K562 (cell line): ENCODE measurements at places on chromosomes 16 and 17.
A peak's percentile ranks its signal among the peaks of the same experiment; 100 is the strongest.

GRCh38 chr16:15887283-15887682, 1.1 kb downstream of the CEP20 start:
- DNase-seq, result peak; percentile 40

DNA sequence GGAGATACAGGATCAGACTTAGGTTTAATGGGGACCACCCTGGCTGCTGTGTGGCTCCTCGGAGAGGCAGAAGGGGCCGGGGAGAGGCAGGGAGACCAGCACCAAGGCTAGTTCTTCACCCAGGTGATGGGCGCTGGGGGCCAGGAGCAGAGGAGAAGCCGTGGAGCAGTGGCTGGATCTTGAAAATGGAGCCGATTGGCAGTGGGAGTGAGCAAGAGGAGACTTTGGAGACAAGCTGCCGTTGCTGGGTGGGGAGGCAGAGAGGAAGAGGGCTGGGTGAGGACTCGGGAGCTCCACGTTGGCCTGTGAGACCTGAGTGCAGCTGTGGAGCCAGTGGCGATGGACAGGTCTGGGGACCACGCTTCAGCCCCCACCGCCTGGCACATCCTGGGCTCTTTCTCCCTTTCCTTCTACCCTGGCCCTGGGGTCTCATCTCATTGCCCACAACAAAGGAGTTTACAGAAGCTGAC, 9.0 kb downstream of the RAB11FIP4 start:
- no peak for DNase-seq

DNA sequence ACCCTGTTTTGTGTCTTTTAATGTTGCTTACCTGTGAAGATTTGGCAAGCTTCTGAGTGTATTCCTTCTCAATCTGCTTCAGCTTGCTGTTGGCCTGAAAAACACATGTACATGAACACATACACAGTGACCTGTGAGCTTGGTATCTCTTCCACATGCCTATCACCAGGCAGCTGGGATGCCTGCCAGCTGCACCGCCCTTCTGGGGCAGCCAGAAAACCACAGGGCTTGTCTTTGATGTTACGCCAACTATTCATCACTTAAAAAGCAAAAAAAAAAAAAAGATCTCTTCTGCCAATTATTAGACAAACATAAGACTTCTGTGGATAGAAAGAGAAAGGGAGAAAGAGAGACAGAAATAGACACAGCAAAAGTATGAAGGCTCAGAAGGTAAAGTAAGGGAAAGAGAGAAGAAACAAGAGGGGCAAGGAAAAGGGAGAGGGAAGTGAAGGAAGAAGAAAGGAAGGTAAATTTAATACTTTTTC, 189.2 kb upstream of the AXIN2 start:
- no peak for DNase-seq

GRCh38 chr16:1022466-1022865, 40.9 kb downstream of the SOX8 start:
- DNase-seq, result no peak

DNA sequence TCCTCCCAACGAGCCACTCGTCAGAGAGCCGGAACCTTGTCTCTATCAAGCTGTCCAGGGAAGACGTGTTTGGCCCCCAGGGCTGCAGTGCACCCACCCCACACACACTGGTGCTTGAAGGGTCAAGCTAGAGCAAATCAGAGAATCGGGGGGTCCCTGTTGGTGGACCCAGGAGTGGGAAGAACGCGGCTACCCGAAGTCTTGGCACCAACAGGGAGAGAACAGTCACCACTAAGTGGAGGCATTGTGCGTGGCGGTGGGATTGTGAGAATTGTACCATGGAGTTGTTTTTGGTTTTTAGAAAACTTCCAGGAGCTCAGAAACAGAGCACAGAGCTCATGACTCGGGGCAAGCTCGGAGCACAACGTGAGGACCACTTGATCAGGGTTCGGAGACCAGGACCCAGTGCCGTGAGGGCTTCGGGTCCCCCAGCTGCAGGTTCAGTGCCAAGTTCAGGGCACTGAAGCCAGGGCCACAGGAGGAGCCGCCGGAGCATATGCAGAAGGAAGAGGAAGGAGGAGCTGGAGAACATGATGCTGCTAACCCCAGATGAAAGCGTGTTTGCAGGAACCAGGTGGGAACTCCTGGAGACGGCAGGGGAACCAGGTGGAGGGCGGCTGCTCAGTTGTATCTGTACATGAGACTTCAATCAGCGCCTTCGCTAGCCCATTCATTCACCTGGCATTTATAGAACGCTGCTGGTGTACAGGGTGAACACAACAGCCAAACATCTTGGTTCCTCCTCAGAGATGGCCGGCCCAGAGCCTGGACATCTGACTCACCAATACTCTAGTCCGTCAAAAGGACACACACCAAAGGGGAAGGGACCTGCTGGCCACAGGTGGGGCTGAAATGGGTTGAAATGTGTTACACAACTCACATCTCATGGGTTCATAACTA, 42.8 kb downstream of the METRNL start:
- DNase-seq, result no peak

GRCh38 chr16:82456683-82457082, 170.1 kb upstream of the CDH13 start:
- DNase-seq, result peak; percentile 60

DNA sequence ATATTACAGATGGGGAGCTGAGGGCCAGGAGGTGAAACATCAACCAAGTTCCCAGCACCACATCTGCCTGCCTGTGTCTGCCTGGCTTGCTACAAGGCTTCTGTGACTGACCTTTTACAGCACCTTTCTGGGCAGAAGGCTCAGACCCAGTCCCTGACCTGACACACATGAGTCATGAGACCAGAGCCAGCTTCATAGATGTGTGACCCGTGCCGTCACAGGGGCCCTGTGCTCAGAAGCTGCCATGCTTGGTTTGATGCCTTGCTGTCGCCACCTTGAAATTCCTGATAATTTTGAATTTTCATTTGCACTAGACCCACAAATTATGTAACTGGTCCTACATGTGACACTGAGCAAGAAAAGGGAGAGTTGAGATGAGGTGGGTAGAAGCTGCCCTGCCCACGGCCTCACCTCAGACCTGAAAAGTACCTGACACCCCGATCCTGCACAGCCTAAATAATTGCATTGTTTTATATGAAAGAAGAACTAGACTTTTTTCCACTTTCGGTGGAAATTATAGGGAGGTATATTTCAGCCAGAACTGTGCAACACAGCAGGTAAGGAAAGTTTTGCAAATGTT, 13.3 kb upstream of the PECAM1 start:
- DNase-seq, result no peak

DNA sequence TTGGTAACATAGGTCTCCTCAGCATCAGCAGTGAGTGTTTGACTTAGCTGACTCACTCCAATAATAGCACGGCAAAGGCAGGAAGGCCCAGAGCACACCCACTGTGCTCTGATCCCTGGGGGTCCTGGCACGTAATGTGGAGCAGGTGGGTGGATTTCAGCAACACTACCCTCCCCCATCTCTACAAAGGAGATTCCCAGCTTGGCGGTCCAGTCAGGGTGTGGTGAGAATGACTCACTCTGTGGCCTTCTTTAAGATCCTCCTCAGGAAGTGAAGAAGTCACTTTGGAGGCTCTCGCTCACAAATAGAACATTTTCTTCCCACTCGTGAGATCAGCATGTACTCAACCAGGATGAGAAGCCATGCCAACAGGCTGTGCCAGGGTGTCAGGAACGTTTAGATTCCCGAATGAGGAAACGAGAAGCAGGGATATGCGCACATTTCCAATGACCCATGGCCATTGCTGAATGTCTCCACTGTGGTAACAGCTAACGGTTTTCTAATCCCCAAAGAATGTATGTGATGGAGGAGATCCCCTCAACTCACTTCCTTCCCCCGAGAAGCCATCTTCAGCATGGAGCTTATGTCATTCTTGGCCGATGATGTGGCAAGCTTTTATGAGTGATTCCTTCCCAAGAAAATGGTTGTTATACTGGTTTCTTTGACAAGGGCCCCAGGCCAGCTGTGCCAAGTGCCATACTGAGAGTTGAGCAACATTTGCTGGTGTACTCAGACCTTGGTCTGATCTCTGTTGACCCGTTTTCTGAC, 365.2 kb downstream of the C16orf95 start:
- DNase-seq, result no peak

- no peak for DNase-seq
These were observed 705.7 kb downstream of the MAF start for GRCh38 chr16:78894886-78895285.

DNA sequence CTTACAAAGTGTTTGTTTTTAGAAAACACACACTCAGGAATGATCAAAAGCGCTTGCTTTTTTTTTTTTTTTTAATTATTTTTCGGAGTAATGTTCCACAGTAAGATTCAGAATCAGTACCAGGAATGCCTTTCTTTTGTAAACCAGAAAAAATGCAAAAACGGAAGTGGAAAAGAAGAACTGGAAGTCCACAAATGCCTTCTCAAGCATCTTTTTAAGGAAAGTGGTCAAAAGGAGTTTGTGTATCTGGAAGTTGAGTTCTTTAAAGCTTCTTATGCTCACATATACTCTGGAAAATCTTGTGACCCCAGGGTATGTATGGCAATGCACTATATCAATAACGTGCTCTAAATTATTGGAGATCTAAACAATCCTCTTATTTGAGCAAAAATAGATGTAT, 126.0 kb downstream of the ABCA8 start:
- DNase-seq, result no peak

DNA sequence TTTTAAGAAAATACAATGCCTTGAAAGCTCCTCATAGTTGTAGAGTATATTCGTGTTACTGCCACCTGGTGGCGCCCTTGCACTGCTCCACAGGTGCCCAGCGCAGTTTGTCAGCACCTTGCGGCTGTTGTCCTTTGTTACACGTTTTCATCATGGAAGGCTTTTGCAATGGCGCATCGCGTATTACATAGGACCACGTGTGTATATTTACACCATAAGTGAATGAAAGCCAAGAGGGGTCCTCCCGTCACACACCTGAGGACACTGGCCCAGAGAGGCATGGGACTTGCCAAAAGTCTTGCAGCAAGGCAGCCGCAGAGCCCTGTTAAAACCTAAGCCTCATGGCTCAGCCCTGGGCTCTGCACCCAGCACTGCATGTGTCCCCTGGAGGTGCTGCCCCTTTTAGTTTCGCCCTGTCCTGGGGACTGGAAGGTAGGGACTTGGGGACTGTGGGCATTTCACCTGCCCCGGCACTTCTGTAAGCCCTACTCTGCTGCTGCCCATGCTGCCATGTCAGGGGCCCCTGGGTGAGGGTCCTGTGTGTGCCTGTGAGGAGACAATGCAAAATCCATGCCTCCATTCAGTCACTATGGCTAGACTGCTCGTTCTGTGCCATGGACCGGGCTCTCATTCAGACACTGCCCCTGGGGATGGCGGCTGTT, 24.3 kb downstream of the POLR3E start:
- peak; percentile 76 for DNase-seq

- DNase-seq, result no peak
These were observed 13.7 kb downstream of the HAPSTR1 start for GRCh38 chr16:9105189-9105588.

GRCh38 chr17:44345454-44346026, 438 bp downstream of the GRN start:
- DNase-seq, result peak; percentile 55
